ENCODE measurements at places on chromosomes 12 and 14.

DNA sequence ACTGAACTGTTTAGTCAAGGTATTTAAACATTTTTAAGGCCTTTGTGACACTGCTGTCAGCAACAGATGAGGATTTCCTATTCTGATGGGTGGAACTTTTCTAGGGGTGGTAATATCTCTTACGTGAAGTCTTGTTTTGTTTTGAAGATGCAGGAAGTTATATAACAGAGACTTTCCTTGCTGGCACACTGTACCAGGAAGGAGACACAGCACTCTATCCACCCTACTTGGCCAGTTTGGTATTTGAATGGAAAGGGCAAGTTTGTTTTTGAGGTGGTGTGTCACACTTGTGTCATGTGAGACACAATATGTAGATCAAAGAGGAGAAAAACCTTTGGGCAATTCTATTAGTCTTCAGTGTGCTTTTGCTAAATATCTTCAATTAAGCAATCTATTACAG is 51.6 kb upstream of the SRP54 start:
- DNase-seq = no peak

DNA sequence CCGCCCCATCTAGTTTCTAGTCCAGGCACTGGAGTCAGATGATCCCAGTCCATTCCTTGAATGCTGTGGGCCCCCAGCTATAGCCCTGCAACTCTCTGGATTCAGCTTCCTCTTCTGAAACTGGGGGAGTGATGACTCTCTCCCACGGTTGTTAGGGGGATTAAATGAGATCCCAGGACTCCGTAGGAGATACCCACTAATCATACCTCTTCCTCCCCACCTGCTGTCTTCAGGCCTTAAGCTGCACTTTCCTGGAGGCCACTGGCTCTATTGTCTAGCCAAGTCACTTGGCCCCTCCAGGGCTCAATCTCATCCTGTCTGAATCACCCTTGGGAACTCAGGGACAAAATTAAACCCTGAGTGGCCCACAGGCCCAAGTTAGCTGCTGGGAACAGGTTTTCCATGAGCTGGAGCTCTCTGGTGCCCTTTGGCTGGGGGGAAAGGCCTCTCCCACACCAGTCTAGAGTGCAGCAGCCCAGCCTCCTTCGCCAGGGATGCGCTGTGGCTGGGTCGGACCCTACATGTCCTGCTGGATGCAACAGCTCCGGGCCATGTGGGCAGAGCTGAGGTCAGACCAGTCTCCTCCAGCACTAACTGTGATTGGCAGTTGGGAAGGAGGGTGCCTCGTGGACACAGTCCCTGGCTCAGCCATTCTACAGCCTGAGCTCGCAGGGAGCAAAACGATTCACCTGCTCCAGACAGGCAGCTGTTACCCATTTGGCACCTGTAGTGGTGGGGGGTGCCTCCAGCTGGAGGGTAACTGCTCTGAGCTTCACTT is 6.0 kb upstream of the ASB2 start:
- no peak for DNase-seq

DNA sequence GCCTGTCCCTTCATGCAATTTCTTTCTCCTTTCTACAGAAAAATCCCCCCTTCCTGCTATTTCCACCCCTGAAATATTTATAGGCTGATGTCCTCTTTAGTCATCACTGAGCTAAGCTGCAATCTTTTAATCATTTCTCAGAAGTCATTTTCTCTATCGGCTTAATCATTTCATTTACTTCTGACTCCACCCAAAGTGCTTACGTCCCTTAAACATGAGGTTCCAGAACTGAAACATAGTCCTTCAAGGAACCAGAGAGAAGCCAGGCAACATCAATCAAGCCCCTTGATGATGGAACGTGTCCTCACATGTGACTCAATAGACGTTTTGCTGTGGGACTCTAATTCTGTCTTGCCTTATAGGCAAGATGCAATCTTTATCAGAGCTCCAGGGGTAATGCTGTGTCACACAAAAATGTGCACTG is 148.7 kb upstream of the KRR1 start:
- DNase-seq = no peak

- no peak for DNase-seq
Measured at GRCh38 chr12:45418520-45418919, 202.6 kb downstream of the ANO6 start.

DNA sequence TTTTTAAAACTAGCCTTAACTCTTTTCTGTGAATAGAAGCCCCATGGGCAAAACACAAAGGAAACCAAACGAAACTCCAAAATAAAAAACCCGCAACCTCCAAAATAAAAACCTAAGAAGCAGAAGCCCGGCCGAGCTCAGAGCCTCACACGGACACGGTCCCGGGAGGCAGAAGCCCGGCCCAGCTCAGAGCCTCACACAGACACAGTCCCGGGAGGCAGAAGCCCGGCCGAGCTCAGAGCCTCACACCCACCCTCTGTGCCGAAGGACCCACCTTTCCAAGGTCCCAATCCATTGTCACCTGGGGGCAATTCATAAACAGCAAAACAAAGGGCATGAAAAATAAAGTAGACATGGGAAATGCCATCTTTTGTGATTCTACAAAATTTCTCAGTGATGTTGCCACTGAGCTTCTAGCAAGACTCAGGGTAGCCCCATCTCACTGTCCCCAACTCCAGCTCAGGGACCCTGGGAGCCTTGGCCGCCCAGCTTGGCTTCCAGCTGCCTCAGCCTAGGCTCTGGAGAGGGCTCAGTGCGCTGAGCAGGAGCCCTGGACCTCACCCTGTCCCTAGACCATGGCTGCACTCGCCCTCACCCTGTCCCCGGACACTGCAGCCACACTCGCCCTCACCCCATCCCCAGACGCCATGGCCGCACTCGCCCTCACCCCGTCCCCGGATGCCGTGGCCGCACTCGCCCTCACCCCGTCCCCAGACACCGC is 82.2 kb downstream of the GALNT9 start:
- DNase-seq = no peak

DNA sequence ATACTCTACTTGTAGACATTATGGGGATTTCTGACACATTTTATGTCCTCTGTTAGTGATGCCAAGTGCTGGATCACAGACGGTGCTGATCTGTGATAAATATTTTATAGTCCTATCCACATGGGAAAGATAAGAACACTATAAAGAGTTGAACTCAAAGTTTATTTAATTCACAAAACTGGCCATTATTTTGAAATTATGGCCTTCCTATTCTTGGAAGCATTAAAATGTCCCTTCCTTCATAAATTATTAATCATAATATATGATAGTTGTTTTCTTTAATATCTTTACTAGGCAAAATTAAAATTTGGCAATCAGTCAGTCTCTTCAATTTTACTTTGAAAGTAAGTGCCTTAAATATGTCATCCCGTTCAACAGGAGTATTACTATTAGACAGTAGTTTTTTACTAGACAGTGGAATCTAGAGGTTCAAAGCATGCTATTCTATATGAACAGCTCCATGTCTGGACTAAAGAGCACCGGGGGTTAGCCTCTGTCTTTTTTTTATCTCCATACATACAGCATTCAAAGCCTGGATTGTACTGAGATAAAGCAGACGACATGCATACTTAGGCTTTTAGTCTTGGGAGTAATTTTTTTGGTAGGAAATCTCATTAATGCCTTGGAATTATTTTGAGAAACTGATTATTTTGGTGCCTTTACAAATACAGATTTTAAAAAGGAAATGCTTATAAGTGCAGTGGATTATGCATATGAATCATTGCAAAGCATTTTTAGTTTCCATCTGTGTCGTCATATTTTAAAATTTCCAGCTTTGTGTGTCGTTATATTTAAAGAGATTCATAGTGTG is 306.1 kb upstream of the RGS6 start:
- no peak for DNase-seq

DNA sequence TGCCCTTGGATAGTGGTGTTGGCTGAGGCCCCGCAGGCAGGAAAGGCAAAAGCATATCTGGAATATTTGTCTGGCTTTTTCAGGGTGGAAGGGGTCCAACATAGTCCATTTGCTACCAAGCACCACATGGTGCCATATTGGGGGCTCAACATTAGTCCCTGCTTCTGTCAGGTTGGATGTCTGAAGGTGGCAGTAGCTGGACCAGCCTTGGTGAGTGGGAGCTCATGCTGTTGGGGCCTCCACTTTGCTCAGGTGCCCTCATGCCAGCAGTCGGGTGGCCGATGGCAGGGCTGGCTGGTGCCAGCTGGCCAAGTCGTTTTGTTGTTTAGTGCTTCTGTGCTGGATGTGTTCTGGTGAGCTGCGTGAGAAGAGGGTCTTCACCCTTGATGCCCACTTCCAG is 135.3 kb downstream of the PAPOLA start:
- DNase-seq = no peak

DNA sequence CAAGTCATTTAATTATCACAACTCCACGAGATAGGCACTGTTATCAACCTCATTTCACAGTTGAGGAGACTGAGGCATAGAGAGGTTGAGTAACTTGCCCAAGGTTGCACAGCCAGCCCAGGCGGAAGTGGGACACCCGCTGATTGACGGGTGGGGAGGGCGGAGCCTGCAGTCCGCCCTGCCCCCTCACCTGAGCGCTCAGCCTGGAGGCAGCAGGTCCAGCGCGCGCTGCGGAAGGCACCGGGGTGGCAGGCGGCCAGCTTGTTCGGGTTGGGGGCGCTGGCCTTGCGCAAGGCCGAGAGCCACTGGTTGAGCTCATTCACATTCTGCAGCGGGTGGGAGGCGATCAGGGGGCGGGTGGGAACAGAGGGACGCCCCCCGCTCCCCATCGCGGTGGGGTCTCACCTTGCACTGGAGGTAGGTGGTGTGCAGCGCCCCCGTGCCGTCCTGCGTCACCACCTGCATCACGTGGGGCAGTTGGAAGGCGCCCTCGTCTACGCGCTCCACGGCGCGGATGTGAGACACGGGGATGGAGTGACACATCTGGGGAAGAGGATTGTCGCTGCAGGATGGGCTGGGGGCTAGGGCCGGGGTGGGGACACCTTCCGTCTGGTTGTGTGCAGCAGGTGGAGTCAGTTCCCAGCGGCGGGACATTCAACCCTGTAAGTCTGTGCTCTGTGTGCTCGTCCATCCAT is 31.7 kb downstream of the RASAL1 start:
- no peak for DNase-seq

DNA sequence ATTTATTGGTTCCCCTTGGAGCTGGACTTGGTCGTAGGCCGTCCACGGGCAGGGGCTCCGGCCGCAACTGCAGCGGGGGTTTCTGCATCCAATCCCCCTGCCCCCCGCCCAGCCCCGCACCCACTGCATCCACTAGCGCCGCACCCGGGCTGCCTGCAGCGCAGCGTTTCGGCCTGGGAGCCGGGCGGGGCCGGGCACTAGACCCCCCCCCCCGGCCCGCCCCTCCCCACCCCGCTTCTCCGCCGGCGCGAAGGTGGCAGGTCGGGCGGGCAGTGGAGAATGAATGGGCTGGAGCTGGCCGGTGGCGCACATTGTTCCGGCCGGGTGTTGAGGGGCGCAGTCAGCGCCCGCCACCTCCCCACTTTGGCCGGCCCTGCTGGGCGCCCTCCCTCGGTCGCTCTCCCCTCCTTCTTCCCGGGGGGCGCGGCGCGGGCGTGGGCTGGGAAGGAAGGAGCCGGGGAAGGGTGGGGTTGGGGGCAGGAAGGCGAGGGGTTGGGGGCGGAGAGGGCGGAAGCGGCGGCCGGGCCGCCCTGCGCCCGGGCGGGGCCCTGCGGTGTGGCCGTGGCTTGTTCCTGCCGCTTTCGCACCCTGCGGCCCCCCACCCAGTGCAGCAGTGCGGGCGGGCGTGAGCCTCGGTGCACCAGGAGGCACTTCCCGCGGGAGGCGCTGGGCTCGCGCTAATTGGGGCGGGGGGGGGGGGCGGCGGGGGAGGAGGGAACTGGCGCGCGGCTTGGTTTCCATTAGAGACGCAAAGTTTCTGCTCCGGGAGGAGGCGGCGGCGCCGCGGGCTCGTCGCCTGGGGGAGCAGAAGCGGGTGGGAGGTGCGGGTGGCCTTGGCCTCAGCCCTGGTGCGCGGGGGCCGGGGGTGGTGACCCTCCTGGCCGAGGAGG is 841 bp downstream of the CALM1 start:
- peak; percentile 92 for DNase-seq

- no peak for DNase-seq
Measured at GRCh38 chr14:35220920-35221319, 71.3 kb upstream of the PSMA6 start.

DNA sequence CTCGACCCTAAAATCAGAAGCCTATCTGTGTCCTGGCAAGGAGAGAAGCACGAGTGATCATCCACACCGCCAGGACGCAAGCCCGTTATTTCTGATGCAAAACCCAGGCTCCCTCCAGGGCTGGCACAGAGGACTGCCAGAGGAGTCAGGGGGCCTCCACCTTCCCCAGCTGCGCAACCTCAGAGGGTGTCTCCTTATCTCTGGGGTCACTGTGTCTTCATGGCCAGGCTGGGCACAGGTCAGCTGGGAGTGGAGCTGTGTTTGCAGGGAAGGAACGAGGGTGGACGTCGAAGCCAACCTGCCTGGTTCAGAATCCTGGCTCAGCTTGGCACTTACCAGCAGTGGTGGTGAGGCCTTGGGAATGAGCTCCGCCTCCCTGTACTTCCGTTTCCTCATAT is 12.0 kb upstream of the SERPINA3 start:
- DNase-seq = no peak

DNA sequence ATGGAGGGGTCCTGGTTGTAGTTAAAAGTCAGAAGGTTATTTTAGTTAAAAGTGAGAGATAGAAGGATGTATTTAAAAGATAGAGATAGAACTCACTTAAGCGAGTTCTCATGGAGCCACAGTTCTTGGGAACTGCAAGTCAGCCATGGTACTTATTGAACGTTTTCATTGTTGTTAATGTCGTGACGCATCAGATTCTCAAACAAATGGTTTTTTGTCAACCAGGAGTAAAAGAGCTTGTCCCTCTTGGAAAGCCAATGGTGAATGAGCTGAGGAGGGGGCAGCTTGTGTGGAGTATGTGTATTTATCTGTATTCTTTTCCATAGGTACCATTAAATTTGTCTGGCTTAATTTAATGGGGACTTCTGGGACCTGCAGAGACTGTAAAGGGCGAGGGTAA is 68.6 kb downstream of the FIGNL2 start:
- no peak for DNase-seq

GRCh38 chr12:122991623-122992275 is 11.3 kb downstream of the ARL6IP4 start:
- DNase-seq = no peak

Data from lower leg skin (tissue), 4 donors.